ENCODE measurements at places on chromosomes 7 and 10.

- DNase-seq: no peak
These were observed 17.9 kb upstream of the SGMS1 start for GRCh38 chr10:50641626-50642025.

DNA sequence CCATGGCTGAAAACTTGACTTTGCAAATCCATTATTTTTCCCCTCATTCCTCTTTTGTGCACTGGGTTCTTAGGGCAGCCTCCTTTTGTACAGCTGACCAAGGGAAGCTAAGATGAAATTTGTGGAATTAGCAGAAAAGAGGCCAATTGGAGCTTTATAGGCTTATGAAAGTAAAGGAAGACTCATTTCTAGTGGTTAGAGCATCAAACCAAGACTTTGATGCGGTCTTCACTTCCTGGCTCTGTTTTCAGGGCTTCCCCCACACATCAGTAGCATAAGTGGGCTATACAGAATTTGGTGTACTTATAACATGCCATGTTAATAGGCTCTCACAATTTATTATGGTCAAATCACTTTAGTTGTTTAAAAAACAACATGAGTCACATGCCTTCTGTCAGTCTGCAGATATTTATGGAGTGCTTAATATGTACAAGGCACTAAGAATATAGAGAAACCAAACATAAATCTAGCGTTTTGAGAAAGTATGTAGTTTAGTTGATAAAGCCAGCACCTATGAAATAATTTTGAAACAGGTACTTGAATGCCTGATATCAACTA is 5.7 kb downstream of the AUTS2 start:
- no peak for DNase-seq

- DNase-seq: peak; percentile 75
These were observed 23.9 kb downstream of the NRF1 start for GRCh38 chr7:129635300-129636029.

DNA sequence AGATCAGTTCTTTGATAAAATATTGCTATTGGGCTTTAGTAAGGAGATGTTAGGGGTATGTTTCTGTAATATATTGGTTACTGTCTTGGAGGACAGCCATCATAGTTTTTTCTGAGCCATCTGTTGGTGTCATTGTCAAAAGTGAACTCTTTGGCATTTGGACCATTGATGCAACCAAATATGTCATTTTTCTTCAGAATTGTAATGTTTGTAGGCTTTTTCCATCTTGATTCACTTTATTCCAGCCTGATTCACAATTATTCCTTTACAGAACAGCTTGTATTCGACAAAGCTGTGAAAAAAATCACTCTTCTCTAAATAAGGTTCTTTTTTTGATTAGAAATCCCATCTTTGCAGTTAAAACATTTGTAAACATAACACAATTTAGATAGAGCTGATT is 37.4 kb downstream of the SMNDC1 start:
- no peak for DNase-seq

Data from hematopoietic multipotent progenitor cell treated with erythropoietin and hydrocortisone succinate and interleukin-3 and kit ligand, for 15 days (in vitro differentiated cells).